ENCODE measurements at places on chromosomes 7 and 10.

DNA sequence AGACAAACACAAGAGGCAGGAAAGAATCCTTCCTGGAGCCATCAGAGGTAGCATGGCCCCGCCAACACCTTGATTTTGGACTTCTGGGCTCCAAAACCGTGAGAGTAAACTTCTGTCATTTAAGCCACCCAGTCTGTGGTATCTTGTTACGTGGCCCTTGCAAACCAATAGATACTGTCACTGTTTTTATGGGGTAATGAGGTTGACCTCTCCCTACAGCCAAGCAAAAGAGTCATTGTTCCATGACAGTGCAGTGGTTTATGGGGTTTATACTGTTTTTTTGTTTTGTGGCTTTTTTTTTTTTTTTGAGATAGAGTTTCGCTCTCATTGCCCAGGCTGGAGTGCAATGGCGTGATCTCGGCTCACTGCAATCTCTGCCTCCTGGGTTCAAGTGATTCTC lies 32.8 kb downstream of the KIAA1549 start:
- no peak for DNase-seq

- DNase-seq, result no peak
Observed at GRCh38 chr7:135919071-135919841, 57.9 kb downstream of the MTPN start.

GRCh38 chr7:8433477-8434289 lies at the start of gene NXPH1:
TSS of gene NXPH1 (plus strand) at chr7:8433609.
- no peak for DNase-seq

- DNase-seq, result no peak
Observed at GRCh38 chr10:2124135-2124534, 386.8 kb upstream of the ADARB2 start.

- no peak for DNase-seq
Observed at GRCh38 chr10:241451-241850, 106.2 kb downstream of the ZMYND11 start.

- DNase-seq, result no peak
Observed at GRCh38 chr10:4111643-4112042, 326.6 kb upstream of the KLF6 start.

DNA sequence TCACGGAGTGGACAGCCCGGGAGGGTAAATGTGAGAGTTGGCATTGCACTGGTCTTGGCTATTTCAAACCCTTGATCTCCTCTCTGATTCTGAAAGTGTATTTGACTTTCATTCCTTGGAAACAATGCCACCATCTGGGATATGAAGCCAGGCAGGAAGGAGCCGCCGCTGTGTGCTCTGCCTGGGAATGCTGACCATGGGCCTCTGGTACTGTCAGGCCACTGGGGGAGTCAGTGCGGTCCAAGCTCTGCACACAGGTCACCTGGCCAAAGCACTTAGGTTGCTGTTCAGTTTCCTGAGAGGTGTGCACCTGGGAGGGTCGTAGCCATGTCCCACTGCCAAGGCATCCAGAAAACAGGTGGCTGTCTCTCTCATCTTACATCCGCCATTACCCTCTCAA lies 68.5 kb upstream of the SHH start:
- no peak for DNase-seq

Measured in CD8-positive, alpha-beta T cell (primary cell).